ENCODE measurements at places on chromosomes 7 and 10.

DNA sequence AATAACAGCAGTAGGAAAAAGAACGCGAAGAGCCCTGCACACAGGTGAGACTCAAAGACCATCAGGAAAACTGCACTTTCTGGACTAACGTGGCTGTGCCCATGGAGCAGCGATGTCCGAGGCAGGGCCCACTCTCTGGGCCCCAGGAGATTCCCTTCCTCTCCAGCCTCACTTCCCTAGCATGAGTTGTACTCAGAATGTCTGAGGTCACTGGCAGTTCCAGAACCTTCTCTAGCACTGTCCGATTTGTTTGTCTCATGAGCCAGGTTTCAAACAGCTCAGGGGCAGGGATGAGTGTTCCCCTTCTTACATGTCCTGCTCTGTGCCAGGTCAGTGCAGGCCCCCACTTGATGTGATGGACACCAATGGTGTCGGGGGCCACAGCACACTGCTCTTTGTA lies 484.2 kb downstream of the PTPRN2 start:
- DNase-seq: no peak

- DNase-seq: no peak
Measured at GRCh38 chr10:7045891-7046599, 364.8 kb downstream of the SFMBT2 start.

DNA sequence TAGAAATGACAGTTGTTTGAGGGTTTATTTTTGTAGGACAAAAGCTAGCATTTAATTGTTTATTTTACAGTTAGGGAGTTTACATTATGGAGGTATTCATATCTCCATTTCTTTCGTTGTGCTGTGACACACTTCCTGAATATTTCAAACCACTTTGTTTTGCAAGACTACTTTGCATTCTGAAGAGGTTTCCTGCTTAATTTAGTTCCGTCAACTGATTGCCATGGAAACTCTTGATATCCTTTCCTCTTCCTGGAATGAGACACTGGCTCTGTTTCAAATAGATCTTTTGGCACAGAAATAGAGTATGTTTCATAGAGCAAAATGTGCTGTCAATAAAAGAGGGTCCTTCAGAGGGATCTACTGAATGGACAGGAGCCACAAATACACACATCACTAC lies 159.5 kb upstream of the AGR3 start:
- DNase-seq: no peak

- no peak for DNase-seq
Measured at GRCh38 chr10:55897490-55897921, 463.6 kb downstream of the ZWINT start.

DNA sequence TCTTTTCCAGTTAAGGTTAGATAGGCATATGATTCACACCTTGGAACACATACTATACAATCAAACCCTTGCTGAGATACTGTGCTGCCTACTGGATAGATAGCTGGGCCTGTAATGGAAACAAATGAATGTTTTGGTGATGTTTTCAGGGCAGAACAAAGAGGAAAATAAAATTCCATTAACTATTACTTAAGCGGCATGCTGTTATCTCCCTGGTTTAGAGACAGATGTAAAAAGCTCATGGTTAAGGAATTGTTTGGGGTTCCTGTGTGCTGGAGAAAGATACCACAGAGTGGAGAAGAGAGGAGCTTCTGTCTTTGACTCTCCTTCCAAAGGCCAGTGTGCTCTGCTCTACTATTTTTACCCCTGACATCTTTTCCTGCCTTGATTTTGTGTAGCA lies 341.1 kb downstream of the PLXDC2 start:
- DNase-seq: no peak

DNA sequence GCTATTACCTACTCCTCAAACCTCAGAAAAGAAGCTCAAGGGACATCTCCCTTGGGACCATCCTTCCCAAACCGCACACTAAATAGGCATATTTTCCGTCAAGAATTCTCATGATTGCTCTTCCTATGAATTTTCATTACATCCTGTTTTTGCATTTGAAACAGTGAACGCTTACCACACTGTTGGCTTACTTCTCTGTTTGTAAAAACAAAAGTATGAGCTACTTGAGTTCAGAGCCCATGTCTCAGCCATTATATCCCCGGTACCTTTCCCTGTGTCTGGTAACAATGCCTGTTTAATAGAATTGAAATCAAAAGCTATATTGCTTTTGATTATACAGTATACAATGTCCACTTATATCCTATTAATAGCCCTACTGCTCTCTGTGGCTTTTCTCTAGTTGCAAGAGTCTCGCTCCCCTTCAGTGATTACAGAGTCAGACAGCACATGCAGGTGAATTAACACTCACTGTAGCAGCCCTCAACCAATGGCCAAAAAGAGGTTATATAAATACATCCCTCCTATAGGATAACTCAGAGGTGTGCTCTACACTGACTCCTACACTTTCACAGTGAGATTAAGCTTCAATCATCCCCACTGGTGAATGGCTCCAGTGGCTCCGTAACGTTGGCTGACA lies 264.4 kb downstream of the SORCS1 start:
- no peak for DNase-seq

- no peak for DNase-seq
Measured at GRCh38 chr7:44172803-44173424, 16.3 kb downstream of the GCK start.

- no peak for DNase-seq
Measured at GRCh38 chr10:72344932-72345331, 9.8 kb downstream of the DNAJB12 start.

DNA sequence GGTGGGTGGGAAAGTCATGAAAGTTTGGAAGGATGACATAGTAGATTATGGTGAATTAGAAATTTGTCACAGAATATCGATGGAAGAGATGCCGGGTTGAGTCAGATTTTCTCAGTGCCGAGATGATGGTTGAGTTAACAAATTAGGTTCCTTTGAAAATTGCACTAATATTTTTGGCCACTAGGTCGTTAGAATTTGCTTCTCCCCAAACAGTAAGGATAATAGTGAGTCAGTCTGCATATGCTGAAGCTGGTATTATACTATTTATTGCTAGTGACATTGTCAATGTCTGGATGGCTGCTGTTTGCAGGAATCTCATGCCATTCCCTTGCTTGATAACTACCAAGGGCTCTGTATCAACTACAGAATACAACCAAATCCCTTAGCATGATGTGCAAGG lies 37.7 kb upstream of the MINDY3 start:
- DNase-seq: no peak

GRCh38 chr7:2084781-2085505 lies 147.8 kb downstream of the MAD1L1 start:
- no peak for DNase-seq

- DNase-seq: no peak
Measured at GRCh38 chr7:131072505-131073091, 255.1 kb upstream of the MKLN1 start.

DNA sequence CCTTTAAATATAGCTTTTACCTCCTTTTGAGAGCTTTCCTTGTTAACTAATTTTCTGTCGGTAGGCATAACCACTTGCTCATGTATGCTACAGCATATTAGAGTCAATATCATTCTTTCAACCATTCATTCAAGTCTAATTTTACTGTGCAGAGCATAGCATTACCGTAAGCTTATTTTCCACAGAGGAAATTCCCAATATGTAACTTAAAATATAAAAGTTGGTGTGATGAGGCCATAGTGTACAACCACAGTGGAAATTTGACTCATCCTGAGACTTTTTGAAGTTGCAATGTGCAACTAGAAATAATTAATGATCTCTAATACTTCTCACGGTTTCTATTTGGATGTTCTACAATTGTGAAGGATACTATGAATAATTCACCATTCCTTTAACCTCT lies 80.6 kb upstream of the KLF6 start:
- no peak for DNase-seq

DNA sequence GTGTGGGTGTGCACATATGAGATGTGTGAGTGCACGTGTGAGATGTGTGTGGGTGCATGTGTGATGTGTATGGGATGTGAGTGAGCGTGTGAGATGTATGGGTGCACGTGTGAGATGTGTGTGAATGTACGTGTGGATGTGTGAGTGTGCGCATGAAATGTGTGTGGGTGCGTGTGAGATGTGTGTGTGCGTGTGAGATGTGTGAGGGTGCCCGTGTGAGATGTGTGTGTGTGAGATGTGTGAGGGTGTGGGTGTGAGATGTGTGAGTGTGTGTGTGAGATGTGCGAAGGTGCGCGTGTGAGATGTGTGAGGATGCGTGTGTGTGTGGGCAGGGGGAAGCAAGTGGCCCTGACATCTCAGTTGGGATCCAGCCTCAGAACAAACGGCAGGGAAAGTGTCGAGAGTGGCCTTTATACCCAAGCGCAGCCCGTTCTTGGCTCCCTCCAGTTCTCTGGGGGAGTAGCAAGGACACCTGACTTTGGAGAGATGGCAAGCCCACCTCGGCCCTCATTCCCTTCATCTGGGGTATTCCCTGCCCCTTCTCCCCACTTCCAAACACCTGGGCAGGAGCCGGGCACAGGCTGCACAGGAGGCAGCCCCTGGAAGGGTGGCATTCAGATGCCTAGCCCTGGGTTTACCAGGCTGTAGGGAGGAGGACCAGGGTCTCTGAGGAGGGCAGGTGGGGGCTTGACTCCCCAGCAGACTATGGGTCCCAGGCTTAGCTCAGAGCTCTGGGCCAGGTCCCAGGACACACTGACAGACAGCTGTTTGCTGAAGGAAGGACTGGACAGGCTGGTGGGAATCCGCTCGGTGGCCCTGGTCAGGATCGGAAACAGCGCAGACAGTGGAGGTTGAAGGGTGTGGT lies 31.6 kb downstream of the PPIF start:
- DNase-seq: no peak

DNA sequence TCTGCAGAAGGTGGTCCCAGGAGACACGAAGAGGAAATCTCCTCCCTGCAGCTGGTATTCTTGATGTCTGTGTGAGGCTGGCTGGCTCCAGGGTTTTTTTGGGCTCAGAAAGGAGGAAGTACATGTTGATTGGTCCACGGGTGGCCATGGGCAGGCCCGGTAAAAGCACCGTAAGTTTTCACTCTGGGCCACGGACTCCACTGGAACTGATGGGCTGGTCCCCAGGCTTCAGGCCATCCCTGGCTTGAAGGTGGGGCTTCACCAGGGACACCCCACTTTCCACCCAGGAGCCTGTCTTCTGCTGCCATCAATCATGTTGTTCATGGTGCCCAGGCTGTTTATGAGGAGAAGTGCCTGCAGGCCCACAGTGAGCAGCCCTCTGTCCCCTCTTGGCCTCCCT lies 736.8 kb downstream of the PCDH15 start:
- no peak for DNase-seq

DNA sequence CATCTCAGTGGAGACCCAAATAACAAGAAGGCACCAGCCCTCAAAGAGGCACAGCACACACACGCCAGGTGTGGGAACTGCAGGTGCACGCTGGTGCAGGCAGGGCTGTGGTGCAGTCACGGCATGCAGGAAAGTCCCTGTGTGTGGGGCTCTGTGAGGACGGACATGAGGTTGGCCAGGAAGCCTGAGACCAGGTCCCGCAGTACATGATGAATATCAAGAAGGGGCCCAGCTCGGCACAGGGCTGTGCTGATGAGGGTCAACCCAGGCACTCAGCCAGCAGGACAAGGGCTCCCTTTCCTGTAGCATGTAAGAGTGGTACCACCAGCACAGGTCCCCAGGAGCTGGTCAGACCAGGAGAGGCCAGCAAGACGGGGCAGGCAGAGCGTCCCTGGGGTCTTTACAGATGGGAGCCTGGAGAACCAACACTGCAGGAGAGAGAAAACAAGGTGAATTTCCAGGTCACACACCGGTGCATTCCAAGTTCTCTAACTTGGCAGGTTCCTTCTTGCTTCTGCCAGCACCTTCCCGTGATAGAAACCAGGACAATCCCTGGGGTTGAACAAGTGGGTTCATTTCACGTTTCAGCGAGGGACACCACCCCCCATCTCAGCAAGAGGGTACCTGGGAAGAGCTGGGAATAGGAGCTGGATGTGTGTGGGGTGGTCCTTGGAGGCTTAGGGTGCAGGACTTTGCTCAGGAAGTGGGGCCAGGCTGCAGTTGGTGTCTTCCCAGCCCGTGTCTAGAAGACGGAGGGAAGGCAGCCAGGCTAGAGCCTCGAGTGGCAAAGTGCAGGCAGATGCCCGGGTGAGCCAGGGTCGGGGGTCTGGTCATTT lies 244.8 kb upstream of the TCERG1L start:
- no peak for DNase-seq

- no peak for DNase-seq
Measured at GRCh38 chr7:157041514-157042277, 31.2 kb upstream of the MNX1 start.

DNA sequence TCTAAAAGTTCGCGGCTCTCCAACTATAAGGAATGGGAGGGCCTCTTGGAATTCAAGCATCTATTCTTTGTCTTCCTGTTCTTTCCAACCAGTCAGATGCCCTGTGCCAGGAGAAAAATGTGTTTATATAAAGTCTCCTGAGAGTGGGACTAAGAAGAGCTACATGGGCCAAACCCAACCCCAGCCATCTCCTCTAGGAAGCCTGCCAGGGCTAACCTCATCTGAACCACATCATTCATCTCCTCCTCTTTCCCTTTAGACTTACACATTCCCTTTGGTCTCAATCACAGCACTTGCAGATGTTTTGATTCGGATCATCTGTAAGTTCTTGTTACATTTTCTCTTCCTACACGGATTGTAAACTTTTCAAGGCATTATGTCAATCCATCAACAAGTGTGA lies 62.6 kb downstream of the DOCK4 start:
- no peak for DNase-seq

GRCh38 chr10:103441206-103441605 lies 11.0 kb downstream of the CALHM2 start:
- DNase-seq: no peak

- DNase-seq: no peak
Measured at GRCh38 chr10:77052593-77052992, 585.0 kb downstream of the KCNMA1 start.

- no peak for DNase-seq
Measured at GRCh38 chr7:1357601-1358271, 101.5 kb downstream of the MICALL2 start.

DNA sequence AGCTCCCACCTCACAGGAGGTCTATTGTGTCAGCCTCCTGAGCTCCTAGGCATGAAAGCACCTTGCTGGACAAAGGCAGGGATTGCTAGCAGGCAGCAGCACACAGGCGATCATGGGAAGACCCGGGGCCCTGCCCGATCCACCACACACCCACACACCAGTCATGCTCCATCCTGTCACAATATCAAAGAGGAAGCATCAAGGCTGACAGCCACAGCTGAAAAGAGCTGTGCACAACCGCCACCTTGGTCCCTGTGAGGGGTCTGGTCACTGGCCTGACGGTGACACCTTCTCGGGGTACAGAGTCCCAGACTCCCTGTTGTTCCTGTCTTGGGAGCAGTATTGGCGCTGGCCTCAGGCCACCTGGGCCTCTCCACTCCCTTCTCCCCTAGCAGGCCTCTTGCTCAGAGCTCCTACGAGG lies 89.7 kb upstream of the RET start:
- no peak for DNase-seq

All from stimulated activated CD8-positive, alpha-beta memory T cell treated with anti-CD3 and anti-CD28 coated beads, Interleukin-4, amount 100 ng/mL, for 24 hours (primary cell).